Heart left ventricle (tissue), 16 donors: ENCODE measurements at places on chromosomes 16 and 17. TPM values are rescaled to one million over a fixed set of nuclear protein-coding genes. Genes with fewer than 3 reads are reported as not detected.

The EVPLL gene
- not detected for total RNA-seq

DNA sequence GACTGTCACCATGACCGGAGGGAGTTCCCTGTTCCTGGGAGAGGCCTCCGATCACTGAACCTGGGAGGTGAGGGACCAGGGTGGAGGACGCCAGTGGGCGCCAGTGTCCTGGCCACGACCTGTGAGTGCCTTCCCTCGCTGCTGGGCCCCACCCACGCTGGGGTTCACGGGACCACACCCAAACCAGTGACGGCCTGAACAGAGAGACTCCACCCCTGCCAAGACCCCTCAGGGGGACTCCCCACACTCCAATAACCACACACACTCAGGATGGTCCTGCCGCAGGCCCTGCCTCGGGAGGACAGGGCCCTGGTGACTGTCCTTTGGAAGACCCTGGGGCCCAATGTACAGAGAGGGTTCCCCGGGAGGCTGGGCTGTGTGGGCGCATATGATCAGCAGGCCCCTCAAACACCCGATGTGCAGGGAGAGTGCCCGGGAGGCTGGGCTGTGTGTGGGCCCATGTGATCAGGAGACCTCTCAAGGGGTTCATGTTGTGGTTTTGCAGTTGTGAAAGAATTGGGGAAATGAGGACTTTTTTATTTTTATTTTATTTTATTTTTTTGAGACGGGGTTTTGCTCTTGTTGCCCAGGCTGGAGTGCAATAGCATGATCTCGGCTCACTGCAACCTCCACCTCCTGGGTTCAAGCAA lies 26.6 kb downstream of the TPSD1 start:
- DNase-seq, result no peak

- DNase-seq, result no peak
Observed at GRCh38 chr17:29177541-29177870, 2.7 kb downstream of the MYO18A start.

DNA sequence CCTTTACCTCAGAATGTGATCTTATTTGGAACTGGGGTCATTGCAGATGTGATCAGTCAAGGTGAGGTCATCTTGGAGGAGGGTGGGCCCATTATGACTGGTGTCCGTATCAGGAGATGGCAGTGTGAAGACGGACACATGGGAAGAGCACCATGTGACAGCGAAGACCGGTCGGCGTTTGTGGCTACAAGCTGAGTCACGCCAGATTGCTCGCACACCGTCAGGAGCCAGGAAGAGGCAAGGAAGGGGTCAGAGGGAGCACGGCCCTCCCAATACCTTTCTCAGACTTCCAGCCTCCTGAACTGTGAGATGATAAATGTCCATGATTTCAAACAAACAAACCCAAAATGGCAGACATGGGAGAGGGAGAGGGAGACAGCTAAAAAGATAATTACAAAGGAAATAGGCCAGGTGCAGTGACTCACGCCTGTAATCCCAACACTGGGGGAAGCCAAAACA lies 13.2 kb downstream of the STARD3 start:
- no peak for DNase-seq

DNA sequence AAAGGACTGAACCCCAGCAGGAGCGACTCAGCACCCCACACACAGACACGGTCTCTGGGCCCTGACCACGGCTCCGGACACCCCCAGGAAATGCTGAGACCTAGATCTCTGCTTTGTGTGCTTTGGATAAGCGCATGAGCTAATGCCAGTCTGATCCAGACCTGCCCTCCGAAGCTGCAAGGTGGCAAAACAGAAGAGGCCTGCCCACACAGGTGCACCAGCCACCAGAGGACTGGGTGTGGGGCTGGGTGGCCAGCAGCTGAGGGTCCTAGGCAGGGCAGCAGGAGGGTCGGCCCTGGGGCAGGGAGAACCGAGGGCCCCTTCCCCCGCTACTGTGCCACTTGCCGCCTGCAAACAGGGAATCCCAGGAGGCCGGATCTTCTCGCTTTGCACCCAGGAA lies 30.7 kb upstream of the EIF1 start:
- no peak for DNase-seq

DNA sequence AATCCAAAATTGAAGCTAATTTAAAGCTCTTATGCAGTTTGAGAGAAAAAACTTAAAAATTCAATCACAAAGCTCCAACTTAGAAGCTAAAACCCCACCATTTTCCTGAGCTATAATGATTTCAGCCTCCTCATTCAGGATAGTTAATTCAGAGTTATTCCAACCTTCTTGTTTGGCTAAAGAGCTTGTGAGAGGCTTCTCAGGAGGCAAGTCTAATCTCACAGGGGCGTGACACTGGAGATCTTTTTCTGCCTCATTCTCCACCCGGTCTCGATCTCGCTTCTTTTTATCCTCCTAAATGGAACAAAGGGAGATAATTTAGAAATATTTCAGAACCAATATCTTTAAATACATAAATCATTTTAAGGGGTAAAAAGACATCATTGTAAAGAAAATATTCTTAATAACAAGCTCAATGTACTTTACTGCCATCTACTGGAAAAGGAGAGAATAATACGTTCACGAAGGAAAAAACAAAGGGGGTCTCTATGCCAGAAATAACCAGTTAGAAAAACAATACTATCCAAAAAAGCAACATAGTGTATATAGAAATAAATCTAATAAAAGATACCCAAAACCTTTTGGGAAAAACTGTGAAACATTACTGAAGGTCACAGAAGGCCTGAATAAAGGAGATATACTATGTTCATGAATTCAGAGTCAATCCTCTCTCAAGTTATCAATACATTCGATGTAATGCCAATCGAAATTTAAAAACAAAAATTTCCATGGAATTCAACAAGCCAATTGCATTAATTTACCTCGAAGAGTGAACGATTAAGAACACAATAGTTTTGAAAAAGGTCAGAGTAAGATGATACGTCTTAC lies 13.9 kb downstream of the BRD7 start:
- DNase-seq, result no peak

GRCh38 chr17:76461765-76462555 lies 5.4 kb upstream of the AANAT start:
- DNase-seq, result no peak

DNA sequence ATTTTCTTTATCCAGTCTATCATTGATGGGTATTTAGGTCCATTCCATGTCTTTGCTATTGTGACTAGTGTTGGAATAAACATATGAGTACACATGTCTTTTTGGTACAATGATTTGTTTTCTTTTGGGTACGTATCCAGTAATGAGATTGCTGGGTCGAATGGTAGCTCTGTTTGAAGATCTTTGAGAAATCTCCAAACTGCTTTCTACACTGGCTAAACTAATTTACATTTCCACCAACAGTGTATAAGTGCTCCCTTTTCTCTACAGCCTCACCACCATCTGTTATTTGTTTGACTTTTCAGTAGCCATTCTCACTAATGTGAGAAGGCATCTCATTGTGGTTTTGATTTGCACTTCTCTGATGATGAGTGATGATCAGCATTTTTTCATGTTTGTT lies 103.7 kb downstream of the GOSR1 start:
- DNase-seq, result no peak

DNA sequence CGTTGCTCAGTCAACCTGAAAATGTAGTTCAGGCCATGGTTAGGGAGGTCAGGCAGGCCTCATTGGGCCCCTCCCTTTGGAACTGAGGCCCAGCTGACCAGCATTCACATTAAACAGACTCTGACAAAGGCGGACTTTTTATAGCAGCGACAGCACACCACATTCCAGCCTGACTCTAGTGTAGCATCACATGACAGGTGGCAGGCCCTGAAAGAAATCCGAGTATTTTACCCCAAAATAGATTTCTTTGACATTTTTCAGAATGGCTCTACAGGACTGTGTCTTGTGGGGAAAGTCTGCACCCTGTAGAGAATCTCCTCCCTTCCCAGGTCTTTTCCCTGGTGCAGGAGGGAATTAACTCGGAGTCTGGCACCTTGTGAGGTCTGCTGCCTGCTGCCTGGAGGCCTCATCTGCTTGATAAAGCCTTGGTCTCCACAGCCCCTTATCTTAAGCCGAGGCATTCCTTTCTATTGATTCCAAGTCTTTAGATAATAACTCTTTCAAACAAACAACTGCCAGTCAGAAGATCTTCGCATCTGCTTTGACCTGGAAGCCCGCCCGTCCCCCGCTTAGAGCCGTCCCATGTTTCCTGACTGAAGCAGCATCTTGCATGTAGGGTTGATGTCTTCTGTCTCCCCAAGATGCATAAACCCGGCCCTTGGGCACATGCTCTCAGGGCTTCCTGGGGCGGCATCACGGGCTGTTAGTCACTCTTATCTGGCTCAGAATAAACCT lies 44.0 kb upstream of the CAPN15 start:
- DNase-seq, result no peak

- no peak for DNase-seq
Observed at GRCh38 chr17:77724876-77725615, 233.5 kb upstream of the TNRC6C start.

GRCh38 chr16:85319984-85320440 lies 207.7 kb upstream of the CIBAR2 start:
- no peak for DNase-seq
